KBM-7 (cell line): ENCODE measurements at places on chromosomes 11 and 22.

DNA sequence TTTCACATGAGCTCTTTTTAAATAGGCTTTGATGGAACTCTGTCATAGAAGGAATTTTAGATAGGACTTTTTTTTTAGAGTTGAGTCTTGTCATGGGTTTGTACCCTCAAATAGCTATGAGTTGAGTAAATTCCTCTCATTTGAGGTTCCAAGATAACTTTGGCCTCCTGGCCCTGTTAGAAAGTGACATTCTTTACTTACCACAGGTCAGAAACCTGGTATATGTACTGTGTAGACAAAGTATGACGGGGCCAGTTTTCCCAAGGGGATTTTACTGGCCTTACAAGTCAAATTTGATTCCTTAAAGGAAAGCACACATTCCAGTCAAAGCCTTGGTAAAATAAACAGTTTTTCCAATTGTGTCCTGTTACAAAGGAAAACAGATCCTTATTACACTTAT, 729.3 kb upstream of the LUZP2 start:
- no peak for DNase-seq

- DNase-seq = no peak
Measured at GRCh38 chr11:102177974-102178631, 67.9 kb downstream of the YAP1 start.

DNA sequence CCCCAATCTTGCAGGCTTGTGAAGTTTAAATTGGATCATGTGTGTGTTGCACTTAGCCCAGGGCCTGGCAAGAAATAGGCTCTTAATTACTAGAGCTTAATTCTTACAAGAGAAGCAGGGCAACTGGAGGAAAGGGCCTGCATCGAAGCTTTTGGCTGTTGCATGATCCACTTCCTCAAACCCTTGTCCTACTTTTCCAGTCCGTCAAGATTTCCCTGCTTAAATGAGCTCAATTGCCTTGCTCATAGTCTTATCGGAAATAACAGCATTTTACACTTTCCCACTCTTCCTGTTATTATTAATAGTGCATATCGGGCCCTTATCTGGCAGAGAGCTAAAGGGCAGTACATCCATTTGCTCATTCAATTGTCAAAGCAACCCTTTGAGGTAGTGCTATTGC, 18.1 kb downstream of the DTX4 start:
- no peak for DNase-seq

DNA sequence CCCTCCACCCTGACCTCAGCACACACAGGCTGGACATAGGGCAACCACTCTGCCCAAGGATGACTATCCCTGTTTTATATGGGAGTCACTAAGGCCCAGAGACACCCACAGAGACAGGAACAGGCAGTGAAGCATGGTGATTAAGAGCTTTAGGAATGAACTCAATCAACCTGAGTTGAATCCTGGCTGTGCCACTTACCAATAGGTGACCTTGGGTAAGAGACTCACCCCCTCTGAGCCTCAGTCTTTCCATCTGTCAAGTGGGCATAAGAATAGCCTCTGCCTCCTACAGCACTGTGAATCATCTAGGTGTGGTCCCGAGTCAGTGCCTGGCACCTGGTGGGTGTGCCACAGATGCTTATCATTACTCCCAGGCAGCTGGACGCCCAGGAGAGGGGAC, 6.8 kb downstream of the CRYBB1 start:
- DNase-seq = no peak

DNA sequence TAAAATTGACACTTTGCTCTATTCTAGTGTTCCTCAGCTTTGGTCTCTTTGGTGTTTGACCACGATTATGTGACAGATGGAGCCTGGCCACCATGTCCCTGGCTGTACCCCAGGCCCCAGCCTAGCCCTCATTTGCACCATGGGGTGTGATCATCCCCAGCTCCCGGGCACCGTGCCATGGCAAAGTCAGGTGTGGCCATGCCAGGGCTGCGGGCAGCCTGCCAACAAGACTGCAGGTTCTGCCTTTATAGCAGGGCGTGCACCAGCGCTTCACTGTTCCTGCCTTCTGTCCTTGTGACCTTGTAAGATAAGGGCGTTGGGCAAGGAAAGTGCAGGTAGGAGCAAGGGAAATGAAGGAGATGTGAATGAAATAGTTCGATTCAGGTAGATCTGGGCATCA, 22.4 kb upstream of the APOBEC3A start:
- DNase-seq = no peak

DNA sequence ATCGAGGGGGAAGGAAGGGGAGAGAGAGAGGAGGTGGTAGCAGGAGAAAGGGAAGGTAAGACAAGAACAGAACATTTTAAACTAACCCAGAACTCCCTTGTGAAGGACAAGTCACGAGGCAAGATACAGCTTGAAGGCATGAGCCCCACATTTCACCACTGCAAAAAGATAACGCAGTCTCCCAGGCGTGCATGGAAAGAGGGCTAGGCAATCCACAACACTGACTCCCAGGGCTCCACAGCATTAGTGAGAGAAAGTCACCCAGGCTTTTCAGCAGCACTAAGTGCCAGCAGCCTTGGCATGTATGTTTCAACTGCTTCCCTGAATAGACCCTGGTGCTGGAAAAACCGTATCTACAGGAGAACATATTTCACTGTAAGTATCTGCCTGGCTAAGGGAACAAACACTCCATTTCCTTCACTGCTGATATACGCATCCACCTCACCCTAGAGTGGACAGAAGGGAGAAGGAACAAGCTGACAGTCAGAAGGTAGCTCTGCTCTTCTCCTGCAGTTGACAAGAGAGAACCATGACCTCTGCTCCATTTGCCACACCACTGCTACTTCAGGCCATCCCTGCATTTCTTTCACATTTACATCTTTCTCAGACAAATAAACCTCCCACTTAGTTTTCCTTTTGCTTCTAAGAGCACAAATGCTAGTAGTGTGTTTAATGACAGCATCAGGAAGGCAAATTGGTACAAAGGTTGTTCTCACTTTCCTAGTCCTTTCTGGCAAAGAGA, 87.9 kb downstream of the AMBRA1 start:
- no peak for DNase-seq

GRCh38 chr22:16933291-16934282, 74.4 kb downstream of the GAB4 start:
- no peak for DNase-seq

GRCh38 chr11:27076121-27076589, 35.5 kb downstream of the BBOX1 start:
- no peak for DNase-seq

- DNase-seq = no peak
Measured at GRCh38 chr22:41782316-41782715, 18.2 kb upstream of the CCDC134 start.

DNA sequence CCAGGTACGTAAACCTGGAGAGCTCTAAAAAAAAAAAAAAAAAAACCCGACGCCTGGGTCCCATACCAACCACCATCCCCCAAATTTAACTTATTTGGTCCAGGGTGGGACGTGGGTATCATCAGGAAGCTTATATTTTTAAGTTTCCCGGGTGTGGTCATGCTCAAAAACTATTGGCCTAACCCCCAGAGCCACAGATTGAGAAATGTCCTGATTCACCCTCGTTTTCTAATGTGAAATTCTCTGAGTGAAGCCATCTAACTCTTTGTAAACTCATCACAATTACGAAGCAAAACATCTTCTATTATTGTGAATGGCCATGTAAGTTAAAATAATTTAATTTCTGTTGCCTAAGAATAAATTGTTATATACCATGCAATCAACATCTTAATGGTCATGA, 29.6 kb downstream of the PAK1 start:
- no peak for DNase-seq

- peak; percentile 6 for DNase-seq
Measured at GRCh38 chr11:6576471-6577373, 26.7 kb downstream of the RRP8 start.

- peak; percentile 3 for DNase-seq
Measured at GRCh38 chr11:68651208-68651984, 32.9 kb upstream of the GAL start.

DNA sequence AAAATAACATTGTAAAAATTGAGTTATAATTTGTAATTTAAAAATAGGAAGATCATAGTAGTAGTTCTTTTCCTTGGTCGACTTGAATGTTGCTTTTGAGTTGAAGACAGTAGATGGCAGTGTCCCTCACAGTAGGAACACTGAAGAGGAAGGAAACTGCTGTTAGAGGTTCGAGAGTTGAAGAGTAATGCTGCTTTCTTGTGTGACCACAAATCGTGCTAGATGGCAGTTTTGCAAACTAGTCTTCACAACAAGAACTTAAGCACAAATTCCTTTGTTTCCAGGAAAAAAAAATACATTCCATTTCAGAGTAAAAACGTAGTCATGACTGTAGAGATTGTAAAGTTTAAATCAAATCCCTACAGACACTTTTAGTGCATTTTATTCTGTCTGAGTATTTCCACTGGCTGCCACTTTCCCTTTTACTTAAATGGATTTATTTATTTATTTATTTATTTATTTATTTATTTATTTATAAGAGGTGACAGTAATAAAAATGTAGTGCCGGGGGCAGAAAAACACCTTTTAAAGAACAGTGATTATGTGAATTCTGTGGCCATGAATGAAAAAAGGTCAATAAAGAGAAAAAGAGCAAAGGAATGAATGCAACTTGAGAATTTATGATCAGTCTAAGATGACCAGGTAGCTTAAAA, 54.6 kb downstream of the SPECC1L start:
- DNase-seq = peak; percentile 84

DNA sequence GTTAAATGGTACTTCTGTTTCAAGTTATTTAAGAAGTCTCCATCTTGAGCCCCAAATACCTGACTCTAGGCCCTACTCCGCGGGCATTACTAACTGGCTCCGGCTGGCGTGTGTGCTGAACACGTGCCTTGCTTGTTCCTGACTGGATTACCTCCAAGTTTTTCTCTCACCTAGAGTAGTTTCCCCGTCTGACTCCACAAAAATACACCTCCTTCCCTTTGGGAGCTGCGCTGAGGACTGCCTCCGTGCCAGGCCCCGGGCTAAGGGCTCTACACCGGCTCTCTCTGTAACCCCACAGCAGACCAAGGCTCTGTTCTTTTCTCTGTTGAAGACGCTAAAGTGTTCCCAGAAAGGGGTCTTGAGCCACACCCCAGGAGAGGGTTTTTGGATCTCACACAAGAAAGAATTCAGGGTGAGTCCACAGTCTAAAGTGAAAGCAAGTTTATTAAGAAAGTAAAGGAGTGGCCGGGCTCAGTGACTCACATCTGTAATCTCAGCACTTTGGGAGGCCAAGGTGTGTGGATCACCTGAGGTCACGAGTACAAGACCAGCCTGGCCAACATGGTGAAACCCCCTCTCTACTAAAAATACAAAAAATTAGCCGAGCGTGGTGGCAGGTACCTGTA, 61.8 kb downstream of the ANO1 start:
- no peak for DNase-seq

DNA sequence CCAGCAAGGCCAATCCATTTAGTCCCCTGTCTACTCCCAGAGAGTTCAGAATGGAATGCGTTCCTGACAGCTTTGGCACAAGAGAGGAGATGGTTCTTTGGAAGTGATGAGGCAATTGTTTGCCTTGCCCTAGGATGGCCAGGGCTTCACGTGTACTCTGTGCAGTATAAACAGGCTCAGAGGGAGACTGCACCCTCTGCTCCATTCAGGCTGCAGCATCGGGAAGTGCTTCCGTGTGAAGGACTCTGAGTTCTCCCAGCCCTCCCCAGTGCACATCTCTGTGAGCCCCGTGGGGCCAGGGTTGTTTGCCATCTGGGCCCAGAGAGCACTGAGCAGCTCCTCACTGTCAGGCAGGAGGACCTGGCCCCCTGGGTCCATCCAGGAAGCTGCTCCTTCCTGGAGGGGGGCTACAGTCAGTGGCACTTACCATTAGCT, 215.3 kb upstream of the TBCEL start:
- no peak for DNase-seq

DNA sequence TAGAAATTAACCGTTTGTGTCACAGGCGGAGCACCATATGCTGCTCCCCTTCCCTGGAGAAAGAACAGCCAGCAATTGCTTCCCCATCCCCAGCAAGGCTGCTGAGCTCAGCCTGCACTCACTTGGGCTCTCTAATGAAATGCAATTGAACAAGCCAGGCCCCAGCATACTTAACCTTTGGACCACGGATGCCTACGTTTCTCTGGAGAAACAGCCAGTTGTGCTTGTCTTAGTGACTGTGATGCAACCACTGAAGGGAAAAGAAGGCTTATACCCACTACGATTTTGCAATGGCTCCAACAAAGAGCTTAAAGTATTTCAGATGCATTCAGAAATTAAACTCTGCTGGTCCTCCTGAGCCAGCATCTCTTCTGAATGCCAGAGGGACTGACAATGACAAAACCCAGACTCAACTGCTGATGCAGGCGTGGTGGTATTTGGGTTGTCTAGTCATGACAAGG, 51.3 kb upstream of the SESN3 start:
- no peak for DNase-seq
